Stimulated activated CD8-positive, alpha-beta memory T cell treated with anti-CD3 and anti-CD28 coated beads, Interleukin-4, amount 100 ng/mL, for 24 hours (primary cell): ENCODE measurements at places on chromosomes 12 and 14.

- DNase-seq, result no peak
Observed at GRCh38 chr14:51491776-51492175, 159.9 kb upstream of the FRMD6 start.

DNA sequence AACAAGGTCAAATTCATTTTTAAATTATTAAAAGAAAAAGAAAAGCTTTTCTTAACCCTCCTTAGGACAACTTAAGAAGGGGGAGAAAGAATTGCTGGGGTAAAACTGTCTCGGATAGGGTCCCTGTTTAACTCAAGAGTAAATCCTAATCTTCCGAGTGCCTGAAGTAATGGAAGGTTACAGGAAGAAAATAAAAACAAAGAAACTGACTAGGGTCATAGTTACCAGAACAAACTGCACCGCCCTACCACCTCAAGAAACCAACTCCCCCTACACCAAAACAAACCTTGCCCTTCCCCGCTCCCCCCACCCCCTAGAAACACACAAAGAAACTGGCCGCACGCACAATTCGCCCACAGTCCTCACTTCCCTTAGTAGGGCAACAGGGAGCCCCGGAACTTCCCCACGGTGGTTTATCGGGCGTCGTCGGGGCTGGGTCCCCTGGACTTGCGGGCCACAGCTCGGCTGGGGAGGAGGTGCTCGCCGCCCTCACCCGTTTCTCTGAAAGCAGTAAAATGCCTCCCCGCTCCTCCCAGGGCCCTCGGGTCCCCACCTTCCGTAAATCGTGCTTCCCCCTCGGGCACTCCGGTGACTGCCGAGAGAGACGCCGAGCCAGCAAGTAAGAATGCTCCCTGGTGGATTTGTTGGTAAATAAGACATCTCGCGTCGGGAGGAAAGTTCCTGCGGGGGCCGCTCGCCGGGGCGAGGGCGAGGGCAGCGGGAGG, 2.4 kb downstream of the SINHCAF start:
- DNase-seq, result peak; percentile 37

- DNase-seq, result no peak
Observed at GRCh38 chr12:24565300-24565699, 383.6 kb downstream of the BCAT1 start.

DNA sequence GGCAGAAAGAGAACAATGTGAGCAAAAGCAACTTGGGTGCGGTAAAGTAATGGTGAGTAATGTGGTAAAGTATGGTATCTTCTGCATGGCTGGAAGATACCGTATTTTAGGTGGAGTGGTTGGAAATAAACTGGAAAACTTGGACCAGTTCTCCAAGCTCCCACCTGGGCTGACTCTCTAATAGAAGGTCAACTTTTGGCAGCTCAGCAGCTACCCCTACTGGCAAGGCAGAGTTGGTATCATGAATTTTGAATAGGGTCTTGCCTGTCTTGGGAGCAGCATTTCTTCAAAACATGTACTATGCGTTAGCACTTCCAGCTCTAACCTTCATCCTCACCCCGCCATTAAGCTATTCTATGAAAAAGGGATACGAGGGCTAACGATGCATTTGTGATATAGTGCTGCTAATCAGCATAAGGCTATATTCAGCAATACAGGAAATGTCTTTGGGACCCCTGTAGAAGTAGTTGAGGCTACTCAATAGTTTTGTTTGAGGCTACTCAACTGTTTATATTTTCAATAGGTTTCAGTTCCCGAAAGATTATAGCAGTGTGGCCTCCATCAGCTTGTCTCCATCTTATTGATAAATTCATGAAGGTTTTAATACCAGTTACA, 276.3 kb upstream of the FAR2 start:
- DNase-seq, result no peak

DNA sequence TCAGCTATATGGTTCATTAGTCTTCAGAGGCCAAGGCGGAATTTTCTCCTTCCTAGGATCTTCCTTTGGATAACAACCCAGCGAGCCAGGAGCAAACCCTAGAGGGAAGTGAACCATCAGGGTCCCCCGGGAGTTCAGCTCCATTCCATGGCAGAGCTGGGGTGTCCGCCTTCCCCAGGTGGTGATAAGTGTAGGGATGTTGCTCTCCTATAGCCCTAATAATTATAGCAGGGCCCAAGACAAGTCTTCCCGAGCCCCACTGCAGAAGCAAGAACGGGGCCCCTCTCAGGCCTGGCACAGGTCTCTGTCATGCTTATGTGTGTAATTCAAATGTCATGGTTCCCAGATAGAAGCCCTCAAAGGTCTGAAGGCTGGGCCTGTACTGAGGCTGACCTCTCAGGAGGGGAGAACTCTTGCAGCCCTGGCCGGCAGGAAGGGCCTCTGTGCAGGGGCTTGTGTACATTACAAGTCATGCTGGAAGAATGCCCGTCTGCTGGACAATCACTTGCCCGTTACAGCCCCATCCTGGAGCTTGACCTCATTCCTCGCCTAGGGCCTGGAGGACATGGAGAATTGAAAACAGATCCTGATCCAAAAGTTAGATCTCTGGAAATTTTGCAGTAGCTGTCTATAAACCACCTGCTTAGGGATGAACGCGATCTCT, 17.3 kb downstream of the LRTM2 start:
- DNase-seq, result no peak

DNA sequence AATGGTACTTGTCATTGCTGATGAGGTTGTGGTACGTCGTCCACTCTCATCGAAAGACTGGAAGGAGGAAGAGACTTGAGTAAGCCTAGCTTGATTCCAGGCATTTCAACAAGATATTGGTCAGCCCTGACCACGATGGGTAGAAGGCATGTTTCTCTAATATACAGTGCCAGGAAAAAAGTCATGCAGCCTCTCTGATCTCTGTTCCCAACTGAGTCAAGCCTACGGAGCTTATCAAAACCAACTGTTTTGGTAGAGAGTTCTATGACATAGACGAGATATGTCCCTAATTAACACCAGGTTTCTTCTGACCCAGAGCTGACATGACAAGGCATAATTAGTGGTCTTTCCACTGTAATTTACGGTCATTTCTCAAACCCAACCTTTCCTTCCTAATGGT, 58.5 kb downstream of the NIN start:
- no peak for DNase-seq

- no peak for DNase-seq
Observed at GRCh38 chr14:104576232-104576969, 3.2 kb upstream of the C14orf180 start.

GRCh38 chr12:90211017-90211416, 502.4 kb upstream of the ATP2B1 start:
- no peak for DNase-seq

DNA sequence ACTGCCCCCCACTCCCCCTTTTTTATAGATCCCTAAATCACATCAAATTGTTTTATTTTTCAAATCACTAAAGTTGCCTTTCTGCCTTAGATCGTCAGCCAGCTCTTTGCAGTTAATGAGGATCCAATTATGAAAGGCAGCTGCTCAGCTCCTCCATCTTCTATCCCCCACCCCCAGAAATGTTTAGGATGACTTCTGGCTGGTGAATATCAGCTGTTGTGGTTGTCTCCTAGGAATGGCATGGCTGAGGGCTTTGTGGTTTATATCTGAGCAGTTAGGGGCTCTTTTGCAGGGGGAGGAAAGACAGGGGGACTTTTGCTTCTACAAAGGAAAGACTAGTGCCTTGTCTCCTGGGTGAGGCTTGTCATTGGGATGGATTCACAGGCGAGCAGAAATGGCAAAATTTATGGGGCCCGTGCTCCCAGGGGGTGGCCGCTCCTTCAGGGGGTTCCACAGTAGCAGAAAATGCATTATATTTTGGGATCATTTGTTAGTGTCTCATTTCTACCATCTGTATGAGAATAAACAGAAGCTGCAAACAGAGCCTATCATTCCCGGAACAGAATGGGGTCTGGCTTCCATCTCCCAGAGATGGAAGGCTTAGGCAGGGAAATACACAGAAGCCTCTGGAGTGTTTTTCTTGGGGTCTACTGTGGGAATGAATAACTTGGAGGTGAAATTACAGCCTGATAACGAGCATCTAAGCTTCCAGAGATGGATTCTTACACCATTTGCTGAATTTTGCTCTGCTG, 6.5 kb downstream of the JDP2 start:
- DNase-seq, result no peak

DNA sequence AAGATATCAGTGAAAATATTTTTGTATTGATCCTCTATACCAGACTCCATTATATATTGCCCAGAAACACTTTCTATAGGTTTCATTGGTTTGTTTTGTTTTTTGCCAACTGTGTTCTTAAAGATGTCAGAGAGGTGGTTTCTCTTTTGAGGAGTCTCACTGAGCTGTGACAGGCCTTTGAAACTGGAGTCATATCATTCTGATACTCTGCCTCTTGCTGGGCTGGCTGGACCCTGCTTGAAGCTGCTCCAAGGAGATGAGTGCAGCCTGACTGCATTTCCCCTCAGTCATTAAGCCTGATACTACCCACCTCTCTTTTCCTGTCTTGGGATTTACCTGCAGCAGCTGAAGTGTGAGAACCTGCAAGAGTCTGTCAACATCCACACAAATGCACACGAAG, 16.4 kb upstream of the TAS2R30 start:
- no peak for DNase-seq

- DNase-seq, result no peak
Observed at GRCh38 chr12:72790273-72790672, 518.1 kb downstream of the TRHDE start.

DNA sequence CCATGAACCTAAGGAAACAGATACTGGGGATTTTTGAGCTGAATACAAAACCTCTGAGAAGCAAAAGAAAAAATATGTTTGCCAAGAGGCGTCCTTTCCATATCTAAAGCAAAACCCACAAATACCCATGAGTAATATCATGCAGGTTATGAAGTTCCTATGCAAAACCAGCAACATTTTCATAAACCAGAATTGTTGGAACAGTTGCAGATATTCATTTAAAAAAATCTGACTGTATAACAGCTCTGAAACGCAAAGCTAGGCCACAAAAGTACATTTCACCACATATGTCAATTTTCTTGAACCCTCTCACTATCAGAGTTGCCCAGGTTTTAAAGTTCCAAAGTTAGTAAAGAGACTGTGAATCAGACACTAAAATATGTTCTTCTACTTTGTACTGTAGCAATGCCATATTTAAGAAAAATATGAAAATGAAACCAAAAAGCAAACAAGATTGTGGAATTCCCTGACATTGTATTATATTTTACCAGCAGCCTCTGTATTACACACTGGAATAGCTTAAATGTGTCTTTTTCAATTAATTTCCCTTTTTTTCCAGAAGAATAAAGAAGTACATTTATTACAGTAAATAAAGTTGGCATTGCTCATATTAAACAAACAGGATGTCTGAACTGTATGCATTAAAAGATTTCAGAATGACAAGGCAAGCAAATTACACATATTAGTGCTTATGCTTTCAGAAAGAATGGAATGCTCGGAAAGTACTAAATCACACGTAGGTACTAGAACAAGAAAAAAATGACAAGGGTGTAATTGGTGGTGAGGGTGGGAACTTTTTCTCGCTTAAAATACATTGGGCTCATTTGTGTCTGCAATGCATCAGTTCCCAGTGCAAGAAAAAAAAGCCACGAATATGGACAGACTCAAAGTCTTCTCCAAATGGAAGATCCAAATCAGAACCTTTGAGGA, 33.6 kb upstream of the HIF1A start:
- DNase-seq, result no peak

- no peak for DNase-seq
Observed at GRCh38 chr14:104040539-104040938, 45.0 kb upstream of the ASPG start.

DNA sequence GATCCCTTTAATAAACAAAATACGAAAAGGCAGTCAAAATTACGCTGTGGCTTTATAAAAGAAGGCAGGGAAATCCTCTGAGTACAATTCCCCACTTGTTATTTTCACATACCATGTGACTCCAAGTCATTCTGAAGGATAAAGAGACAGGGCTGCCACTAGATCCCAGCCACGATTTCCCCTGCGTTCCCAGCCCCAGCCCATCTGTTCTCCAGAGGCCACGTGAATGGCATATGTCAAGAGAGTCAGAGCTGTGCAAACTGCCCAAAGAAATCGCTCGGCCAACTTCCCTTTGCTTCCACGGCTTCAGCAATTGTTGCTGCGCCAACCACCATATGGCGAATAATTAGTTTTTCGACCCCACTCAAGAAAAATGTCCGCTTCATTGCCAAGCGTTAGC, 161.3 kb downstream of the C12orf42 start:
- DNase-seq, result no peak

- peak; percentile 70 for DNase-seq
Observed at GRCh38 chr14:49999146-49999761, 106.4 kb downstream of the ARF6 start.
